NCI-H1694 treated with DMSO at 0.1 percent for 48 hours (cell line): ENCODE measurements at places on chromosomes 7 and 10.

GRCh38 chr10:92839191-92840085 lies 8.9 kb upstream of the EXOC6 start:
- peak; percentile 74 for DNase-seq

DNA sequence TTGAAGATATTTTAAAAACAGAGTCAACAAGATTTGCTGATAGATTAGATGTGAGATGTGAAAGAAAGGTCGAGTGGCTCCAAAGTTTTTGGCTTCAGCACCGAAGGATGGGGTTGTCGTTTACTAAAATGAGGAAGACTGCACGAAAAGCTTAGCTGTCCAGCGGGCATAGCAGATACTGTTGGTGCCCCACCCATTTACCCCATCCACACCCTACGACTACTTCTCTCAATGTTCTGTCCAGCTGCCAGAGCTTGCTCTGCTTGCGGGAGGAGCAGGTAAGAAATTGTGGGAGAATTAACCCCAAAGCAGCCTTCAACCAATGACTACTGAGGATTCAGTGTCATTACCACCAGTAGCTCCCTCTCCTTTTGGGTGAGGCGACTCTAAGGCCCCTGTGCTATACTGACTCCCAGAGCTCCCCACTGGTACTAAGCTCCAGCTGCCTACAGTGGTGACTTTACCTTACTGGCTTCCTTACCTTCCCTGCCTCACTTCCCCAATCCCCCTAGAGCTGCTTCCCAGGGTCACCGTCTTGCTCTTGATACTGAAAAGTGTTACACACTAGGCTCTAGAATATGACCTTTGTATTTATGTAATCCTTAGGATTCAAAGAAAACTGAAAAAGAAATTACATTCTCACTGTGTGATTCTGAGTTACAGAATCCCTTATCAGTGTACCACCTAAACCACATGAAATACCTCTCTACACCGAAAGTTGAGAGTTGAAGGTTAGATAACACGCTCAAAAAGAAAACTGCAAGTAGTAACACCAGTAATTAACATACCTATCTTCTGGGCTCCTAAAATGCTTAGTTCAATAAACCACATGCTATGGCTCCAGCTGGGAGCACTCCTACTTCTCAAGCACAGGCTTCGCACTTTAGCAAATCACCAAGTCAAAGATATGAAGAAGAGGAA lies 22.3 kb downstream of the CACUL1 start:
- DNase-seq: no peak

GRCh38 chr7:155456738-155457543 lies 988 bp upstream of the EN2 start:
- no peak for DNase-seq

- DNase-seq: no peak
Observed at GRCh38 chr7:137025469-137026175, 157.2 kb downstream of the CHRM2 start.

DNA sequence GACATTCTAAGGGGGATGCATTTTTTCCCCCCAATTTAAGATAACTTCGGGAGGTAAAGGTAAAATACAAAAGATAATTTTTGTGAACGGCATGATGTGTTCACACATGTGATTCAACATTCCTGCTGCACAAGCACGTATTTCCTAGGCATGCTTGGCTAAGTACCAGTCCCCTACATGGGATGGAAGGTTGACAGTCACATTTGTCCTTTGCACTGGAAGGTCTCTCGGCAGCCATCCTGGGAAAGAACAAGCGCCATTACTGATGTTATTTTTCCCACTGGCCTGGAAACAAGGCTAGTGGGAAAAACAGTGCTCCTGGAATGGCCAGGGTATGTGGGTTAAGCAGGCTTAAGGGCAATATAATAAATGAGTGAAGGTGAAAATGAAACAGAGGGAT lies 276.2 kb upstream of the AOAH start:
- peak; percentile 98 for DNase-seq

DNA sequence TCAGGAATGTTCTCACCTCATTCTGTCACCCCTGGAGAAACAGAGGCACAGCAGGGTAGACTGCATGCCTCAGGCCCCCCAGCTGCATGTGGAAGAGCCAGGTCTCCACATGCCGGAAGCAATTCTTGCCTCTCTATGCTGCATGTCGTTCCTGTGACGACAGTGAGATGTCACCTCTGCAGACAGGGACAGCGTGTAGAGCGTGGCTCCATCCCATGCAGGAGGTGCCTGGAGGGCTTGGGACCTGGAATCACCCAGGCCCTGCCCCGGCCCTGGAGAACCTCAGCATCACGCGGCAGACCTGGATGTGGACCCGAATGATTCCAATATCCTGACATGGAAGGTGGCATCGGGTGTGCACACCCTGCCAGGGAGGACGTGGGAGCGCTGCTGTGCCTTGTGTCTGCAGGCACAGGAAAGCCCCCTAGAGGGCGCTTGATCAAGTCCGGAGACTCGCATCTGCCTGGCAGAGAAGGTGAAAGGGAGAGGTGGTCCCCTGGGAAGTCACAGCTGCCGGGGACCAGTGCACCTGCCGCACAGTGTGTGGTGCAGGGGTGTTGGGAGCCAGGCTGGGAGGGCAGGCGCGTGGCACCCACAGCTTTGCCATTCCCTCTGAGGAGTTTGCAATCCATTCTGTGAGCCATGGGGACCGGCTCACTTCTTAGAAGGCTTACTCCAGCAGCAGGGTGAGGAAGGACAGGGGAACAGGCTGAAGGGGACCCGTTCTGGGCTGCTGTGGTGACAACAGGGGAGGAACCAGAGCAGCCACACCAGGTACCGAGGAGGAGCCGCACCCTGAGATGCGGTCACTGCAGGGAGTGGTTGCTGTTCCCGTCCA lies 45.3 kb upstream of the EN2 start:
- DNase-seq: peak; percentile 9

GRCh38 chr10:33917069-33917780 lies 582.8 kb upstream of the NRP1 start:
- no peak for DNase-seq

DNA sequence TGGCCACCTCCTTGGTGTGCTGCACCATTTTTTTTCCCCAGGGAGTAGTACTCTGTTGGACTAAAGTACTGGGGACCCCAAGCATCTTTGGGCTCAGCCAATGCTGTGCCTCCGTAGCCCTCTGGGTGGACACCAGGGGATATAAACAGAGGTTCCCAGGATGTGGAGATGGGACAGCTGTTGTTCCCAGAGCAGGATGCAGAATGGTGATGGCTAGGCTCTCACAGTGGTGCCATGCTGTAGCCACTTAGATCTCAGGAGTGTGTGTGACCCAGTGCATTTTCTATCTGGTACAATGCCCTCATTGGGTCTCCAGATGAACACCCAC lies 50.9 kb upstream of the SCIN start:
- no peak for DNase-seq

DNA sequence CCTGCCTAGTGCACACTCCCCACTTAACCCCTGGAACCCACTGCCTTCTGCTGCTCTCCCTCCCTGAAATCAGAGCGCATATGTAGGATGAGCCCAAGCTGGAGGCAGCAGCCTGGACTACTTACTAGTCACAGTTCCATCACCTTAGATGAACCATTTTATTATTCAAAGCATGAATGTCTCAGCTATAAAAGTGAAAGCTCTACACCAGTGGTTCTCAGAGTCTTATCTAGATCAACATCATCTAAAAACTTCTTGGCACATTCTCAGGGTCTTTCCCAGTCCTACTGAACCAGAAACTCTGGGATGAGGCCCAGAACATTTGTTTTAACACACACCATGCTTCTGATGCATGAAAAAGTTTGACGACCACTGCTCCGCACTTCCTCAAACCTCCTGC lies 100.3 kb upstream of the ANK3 start:
- no peak for DNase-seq

GRCh38 chr7:19113855-19114550 lies 3.4 kb downstream of the TWIST1 start:
- DNase-seq: no peak

DNA sequence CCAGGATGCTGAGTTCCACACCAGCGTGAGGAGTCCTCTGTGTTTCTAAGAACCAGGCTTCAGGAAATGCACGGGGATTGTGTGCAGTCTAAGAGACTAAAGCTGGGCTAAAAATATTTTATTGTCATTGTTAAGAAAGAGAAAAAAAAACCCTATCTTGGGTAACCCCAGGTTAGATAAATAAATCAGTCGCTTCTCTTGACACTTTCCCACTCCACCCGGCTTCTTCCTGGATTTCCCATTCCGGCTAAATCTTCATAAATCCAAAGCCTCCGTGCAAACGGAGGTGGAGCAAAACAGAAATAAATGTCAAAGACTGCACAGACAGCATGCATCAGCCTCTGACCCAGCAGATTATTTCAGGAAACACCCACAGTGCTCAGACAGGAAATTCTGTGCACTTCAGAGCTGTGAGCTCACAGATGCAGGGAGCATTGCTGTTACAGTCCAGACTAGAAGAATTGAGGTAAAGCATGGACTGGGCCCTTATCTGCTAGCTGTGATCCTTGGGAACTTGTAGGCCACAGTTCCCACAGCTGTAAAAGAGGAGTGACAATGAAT lies 44.8 kb upstream of the GRID1 start:
- no peak for DNase-seq

DNA sequence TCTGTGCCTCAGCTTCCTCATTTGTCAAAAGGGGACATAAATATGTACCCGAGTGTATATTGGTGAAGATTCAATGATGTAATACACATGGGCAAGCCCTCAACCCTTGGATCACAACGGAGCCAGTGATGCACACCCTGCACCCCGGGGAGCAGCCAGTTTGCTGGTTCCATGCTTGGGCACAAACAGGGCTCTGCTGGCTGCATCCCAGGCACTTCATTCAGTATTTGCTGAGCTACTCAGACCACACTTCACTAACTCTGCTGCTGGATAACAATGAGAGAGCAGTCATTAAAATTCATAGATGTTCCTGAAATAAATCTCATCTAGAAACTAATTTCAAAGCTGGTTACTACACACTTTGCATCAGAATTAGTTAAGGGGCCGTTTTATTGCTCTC lies 72.0 kb downstream of the SCRN1 start:
- DNase-seq: no peak

DNA sequence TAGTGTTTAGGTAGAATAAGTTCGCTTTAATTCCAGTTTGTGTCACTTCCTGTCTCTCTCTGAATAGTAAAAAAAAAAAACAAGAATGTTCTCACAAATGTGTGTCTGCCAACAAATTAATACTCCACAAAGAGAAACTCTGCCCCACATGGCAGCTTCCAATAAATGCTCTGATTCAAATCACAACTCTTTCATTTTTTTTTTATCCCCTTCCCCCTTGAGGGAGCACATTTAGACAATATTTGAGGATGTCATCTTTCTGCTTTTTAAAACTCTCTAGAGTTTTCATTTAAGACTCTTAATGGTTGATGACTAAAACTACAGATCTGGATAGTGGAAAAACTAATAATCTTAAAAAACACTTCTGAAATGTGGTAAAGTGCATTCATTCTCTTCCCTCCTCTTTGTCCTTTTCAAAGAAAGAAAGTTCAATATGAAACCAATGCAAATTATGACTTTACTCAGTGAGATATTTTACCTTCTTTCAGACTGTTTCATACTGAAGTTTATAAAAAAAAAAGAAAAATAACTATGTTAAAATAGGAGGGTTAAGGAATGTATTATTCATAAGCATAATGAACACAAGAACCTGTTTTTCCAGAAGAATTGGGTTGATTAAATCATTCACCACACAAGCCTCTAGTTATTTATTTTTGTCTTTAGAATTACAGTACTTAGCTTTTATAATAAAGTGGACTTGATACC lies 42.3 kb downstream of the ARID5B start:
- no peak for DNase-seq
